ENCODE measurements at places on chromosomes 7 and 10.

DNA sequence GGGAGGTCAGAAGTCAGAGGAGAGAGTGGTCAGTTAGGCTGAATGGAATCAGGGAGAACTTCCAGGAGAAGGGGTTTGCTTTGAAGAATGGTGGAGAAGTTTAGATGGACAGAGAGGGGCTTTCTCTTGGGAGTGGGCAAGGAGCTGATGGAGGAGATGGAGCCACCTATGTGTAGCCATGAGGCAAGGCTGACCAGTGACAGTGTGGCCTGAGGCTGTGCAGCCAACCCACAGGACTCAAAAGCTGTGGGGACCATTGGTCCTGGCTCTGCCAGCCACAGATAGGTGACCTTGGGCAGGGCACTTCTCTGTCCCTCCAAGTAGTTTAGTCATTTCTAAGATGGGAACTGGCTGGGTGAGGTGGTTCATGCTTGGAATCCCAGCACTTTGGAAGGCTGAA is 18.7 kb downstream of the NEURL1 start:
- no peak for DNase-seq

DNA sequence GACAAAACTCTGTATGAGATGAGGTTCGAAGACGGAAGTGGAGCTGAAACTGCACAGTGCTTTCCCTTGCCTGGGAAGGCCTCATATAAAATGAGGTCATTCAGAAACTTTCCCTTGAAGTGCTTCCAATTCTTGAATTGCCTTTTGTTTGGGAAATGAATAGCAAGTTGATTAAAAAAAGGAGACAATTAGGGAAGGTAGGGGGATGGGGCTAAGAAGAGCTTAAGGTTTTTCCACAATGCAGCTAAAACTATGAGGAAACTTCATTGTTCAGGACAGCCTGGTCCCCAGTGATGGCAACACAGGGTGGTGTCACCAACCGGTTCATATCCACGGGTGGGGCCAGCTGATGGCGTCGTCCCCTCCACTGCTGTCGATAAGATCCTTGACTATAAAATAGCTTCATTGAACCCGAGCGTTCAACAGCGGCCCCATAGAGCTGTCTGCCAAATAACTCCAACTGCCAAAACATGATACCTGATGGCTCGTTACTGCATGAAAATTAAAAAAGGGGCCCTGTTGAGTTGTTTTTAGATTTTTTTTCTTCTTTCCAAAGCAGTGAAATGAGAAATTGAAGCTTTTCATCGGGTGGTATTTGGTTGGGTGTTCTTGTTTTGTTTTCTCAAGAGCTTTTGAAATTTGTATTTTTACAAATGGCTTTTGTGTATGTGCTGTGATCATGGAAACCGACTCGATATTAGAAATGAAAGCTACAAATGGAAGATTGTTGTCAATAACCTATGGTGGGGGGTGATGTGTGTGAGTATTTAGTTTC is 2.8 kb upstream of the CELF2 start:
- DNase-seq, result no peak

- DNase-seq, result no peak
Observed at GRCh38 chr7:123346766-123347165, 147.0 kb upstream of the SLC13A1 start.

- DNase-seq, result no peak
Observed at GRCh38 chr10:62130948-62131347, 137.7 kb downstream of the RTKN2 start.

DNA sequence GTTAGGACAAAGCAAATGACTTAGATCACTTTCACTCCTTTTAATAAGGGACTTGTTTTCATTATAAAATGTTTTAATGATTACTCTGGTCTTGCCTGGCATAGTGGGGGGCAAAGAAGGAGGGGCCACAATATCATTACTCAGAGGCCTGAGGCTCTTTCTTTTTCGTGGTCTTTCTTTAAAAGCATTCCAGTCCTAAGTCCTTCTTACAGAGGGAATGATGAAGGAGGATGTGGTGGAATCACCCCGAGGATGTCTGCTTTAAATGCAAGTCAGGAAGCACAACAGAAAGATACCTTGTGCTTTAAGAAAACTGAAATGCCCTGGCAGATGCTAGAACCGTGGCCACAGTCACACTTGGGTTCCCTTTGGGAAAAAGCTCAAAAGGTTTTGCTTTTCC is 379.1 kb downstream of the INHBA start:
- no peak for DNase-seq

GRCh38 chr7:98899816-98900215 is 21.5 kb downstream of the TRRAP start:
- DNase-seq, result no peak

DNA sequence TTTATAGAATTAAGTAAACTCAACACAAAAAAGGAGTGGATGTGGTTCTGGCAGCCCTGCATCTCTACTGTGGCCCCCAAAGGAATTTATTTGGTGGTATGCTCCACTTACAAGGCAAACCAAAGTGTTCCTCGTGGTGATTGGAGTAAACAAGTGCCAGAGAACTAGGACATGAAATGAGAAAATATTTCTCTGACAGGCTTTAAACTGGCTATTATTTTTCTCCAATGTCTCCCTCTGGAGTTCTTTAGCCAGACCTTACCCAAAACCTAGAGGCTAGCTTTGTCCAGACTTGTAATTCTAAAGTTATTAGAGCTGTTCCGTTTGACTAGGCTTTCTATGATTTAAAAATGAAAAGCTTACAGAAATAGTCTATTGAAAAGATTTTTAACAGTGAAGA is 990.1 kb downstream of the CNTNAP2 start:
- DNase-seq, result no peak

- DNase-seq, result no peak
Observed at GRCh38 chr10:1412531-1413189, 324.7 kb downstream of the ADARB2 start.

- DNase-seq, result no peak
Observed at GRCh38 chr7:102165136-102165535, 121.5 kb upstream of the SH2B2 start.

- no peak for DNase-seq
Observed at GRCh38 chr7:35313575-35313974, 59.7 kb upstream of the TBX20 start.

- no peak for DNase-seq
Observed at GRCh38 chr7:114567416-114567815, 152.8 kb downstream of the FOXP2 start.

DNA sequence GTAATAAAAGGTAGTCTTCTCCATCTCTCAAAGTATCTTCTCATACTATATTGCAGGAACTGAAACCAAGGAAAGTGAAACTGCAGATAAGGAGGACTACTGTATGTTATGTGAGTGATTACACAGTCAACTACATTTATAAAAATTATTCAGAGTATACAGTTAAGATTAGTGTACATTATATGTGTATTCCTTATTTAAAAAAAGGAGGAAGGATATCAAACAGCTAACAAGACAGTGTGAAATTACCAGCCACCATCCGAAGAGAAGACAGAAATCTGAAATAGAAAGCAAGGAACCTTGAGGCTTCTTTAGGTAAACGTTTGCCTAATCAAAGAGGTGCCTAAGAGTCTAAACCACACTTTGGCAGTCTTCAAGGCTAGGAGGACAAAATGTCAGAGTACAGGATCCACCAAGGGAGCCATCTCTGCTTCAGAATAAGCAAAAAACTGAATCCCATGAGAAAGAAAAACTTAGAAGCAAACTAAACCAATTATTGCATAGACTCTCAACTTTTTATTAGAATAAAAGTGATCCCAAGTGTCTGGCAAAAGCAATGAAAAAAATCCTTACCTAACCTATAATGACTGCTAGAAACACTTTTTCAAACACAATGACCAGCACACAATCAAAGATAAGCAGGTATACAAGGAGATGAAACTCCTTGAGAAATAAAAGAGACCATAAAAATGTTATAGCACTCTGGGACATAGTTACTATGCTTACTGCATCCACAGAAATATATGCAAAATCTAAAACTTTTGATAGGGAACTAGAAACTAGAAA is 6.4 kb downstream of the USP6NL start:
- no peak for DNase-seq

- no peak for DNase-seq
Observed at GRCh38 chr10:3592424-3592823, 192.6 kb downstream of the KLF6 start.

DNA sequence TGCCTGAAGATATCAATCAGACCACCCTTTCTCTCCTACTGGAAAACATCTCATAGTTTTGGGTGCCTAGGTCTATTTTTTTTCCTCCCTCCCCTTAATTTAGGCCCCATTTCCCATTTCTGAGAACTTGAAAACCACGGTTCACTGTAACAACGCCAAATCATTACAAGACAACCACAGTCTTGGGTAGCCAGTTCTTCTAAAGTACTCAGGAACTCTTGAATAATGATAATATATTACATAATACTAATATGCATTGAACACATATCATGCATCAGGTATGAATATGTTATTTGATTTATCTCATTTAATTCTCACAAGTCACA is 185.1 kb upstream of the ADO start:
- no peak for DNase-seq

DNA sequence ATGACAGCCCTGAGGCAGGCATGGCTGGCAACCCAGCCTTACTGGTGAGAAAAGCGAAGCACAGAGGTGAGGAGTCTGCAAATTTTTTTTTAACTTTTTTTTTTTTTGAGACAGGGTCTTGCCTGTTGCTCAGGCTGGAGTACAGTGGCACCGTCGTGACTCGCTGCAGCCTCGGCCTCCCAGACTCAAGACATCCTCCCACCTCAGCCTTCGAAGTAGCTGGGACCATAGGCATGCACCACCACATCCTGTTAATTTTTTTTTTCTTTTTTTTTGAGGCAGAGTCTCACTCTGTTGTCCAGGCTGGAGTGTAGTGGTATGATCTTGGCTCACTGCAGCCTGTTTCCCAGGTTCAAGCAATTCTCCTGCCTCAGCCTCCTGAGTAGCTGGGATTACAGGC is 35.1 kb upstream of the DLG5 start:
- no peak for DNase-seq

DNA sequence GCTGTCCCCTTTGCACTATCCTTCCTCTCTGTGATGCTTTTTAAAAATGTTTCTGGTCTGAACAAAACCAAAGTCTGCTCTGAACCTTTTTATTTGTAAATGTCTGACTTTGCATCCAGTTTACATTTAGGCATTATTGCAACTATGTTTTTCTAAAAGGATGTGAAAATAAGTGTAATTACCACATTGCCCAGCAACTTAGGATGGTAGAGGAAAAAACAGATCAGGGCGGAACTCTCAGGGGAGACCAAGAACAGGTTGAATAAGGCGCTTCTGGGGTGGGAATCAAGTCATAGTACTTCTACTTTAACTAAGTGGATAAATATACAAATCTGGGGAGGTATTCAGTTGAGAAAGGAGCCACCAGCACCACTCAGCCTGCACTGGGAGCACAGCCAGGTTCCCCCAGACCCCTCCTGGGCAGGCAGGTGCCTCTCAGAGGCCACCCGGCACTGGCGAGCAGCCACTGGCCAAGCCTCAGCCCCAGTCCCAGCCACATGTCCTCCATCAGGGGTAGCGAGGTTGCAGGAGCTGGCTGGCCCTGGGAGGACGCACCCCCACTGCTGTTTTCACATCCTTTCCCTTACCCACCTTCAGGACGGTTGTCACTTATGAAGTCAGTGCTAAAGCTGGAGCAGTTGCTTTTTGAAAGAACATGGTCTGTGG is 11.4 kb upstream of the CSGALNACT2 start:
- DNase-seq, result no peak

DNA sequence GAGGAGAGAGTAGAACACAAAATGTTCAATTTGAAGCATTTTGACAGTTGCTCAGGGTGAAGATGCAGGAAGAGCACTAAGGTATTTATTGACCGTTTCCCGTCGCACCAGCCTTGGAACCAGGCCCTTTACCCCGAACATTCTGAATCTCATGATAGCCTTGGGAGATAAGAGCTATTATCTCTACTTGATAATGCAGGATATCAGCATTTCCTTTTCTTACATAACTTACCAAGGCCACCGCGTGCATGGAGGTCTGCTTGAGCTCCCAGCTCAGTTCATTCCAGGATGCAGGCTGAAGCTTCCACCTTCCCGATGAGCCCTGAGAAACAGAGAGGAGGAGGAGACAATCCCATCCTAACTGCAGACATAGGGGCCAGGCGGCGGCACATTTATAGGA is 324.2 kb upstream of the COBL start:
- no peak for DNase-seq

DNA sequence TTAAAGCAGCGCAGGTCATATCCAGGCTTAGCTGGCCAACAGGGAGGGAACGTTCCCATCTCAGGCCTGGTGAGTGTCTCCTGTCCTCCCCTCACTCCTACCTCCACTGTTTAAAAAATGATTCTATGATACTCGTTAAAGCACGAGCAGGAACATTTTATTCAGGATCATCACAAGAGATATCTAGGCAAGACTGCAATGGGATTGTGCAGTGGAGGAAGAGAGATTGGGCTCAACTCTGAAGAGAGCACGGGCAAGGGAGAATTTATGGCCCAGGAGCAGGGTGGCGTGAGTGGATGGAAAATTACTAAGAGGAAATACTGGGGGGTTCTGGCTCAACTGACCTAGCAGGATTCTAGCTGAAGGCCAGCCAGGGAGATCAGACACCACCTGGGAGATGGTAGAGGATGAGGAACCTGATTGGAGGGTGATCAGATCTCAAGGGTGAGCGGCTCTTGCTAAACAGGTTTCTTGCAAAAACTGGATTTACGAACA is 9.0 kb upstream of the HSPB1 start:
- DNase-seq, result no peak

DNA sequence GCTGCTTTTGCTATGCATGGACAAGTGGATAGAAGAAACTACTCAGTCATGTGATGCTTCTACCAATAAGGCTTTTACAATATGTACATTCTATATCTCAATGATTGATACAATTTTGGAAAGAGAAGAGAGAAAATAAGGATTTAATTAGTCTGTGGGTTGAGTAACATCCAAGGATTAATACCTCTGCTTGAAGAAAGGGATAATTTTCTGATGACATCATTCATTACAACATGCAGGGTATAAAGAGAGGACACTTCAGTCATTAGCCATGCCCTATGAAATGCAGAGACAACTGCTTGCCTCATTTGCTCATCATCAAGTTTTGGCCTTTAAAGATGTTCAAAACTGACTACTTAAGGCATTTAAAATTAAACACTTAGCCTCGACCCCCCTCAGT is 237.3 kb downstream of the AHR start:
- DNase-seq, result no peak

- DNase-seq, result no peak
Observed at GRCh38 chr10:35487336-35488034, 117.7 kb upstream of the GJD4 start.
